ENCODE measurements at places on chromosomes 7 and 10. TPM values are rescaled to one million over a fixed set of nuclear protein-coding genes. Genes with fewer than 3 reads are reported as not detected.
A peak's percentile ranks its signal among the peaks of the same experiment; 100 is the strongest.

GRCh38 chr10:48946332-48946731 lies 6.7 kb upstream of the LRRC18 start:
- no peak for DNase-seq

PRLHR gene
- not detected for total RNA-seq

DNA sequence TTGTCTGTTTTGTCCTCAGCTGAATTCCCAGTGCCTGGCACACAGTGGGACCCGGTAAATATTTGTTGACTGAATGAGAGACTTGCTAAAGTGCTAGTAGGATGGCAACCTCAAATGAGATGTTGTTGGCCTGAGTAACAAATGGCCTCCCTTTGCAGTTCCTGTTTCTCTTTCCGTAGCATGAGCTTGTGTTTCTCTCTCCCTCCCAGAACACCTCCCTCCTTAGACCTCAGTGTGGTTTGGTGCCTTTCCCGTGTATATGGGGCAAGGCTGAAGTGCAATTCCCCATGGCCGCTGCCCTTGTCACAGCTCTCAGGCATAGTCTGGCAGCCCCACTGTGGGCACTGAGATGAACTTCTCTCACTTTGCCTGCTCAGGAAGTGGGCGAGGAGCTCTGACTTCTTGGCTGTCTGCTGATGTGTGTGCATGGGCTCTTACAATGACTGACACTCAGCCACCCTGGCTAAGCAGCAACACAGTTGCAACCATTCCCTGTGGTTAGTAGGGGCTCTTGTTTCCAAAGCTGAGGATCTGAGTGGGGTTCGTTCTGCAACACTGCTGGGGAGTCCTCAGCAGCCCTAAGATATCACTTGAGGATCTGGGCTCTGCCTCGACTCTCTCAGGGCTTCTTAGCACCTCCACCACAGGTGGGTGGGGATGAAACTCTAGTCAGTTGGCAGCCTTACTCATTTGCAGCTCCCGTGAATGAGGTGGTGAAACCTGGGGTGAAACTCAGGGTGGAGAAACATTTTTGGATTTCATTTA lies 136.1 kb downstream of the ICA1 start:
- no peak for DNase-seq

DNA sequence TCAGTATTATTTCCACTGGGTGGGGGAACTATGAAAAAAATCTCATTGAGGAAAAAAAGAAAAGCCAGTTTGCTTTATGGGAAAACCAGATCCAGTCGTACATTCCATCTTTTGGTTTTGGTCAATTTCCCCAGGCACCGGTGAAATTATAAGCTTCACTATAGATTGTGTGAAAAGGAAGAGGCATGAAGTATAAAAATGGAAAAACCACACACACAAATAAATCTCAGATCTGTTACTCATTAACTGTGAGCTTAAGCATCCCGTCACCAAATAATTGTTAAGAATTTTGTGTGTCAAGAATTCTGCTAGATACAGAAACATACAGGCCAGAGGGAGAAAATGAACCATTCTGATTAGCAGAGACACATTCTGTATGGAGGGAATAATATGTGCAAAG lies 405.5 kb upstream of the CELF2 start:
- DNase-seq, result no peak

- no peak for DNase-seq
These were observed 48.3 kb downstream of the NOD1 start for GRCh38 chr7:30430276-30430675.

GRM8 gene
- total RNA-seq, result not detected

GRCh38 chr10:5068274-5068984 lies 25.8 kb upstream of the AKR1C3 start:
- DNase-seq, result no peak

IGF2BP3 gene
- not detected for total RNA-seq

NACAD gene
- total RNA-seq, result 3.5 TPM

ASB4 gene
- total RNA-seq, result 8.7 TPM

DNA sequence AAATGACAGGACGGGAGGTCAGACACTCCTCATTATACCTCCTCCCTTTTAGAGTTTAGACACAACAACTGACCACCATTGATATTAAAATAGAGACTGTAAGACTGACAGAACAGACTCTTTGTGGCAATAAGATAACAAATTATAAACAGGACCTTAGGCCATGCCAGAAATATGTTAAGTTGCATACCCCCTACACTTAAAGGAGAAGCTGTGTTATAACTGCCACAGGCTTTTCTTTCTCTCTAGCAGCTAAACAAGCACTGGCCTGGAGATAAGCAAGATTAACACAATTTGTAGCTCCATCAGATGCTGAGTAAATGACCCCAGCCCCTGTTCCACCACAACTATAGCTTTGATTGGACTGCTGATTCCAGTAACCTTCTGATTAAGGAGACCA lies 10.5 kb upstream of the UNC5B start:
- DNase-seq, result no peak

DNA sequence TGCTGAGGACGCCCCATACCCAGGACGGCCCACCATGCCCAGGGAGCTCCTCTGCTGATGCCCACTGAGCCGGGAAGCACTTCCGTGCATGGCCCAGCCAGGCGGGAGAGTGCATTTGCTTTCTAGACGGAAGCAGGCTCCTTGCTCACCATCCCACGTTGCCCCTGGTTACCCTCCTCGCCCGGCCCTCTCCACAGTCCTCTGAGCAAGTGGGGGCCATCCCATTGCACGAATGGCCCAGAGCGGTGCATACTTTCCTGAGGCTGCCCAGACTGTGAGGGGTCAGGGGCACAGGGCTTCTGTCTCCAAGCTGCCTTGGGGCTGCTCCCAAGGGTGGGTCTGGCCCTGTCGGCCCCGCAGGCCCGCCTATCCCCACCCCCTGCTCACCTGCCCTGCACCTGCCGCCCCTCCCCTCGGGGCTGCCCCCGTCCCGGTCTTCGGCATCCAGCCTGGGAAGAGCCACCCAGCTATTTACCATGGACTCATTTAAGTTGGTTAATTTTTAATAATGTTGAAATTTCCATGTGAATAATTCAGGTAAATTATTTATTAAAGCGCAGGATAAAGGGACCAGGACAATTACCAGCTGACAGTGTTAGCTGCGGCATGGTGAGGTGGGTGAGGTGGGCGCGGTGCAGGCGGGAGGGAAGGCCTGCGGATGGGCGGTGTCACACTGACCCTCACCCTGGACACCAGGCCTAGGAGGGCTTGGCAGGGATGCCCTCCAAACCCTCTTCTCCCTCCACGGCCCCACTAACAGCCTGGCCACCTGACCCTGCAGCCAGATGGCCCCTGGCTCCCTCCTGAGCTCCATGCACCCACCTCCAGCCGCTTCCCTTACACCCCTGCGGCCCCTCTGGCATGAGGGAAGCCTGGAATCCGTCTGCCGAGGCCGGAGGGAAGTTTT lies 104.4 kb downstream of the MICALL2 start:
- peak; percentile 18 for DNase-seq

DNA sequence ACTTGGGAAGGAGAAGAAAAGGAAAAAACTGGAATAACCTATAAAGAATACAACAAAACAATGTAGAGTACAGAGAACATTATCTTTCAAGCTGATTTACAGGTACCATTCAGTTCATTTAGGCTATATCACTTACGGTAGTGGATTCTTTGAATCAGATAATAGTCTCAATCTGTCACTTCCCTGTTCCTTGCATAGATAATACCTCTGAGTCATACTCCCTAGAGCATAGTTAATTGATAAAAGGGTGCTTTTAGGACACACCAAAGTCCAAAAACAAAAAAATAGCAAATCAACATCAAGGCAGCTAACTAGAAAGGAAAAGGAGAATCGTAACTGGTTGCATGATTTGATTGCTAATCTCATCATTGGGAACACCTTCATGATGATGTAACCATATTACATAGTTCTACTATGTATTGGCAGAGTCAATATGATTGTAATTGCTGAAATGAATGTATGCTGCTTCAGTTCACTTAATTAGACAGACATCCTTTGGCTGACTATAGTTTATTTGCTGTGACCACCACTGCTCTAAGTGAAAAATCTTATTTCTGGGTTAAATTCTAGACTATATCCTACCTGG lies 844.4 kb downstream of the GATA3 start:
- no peak for DNase-seq

DNA sequence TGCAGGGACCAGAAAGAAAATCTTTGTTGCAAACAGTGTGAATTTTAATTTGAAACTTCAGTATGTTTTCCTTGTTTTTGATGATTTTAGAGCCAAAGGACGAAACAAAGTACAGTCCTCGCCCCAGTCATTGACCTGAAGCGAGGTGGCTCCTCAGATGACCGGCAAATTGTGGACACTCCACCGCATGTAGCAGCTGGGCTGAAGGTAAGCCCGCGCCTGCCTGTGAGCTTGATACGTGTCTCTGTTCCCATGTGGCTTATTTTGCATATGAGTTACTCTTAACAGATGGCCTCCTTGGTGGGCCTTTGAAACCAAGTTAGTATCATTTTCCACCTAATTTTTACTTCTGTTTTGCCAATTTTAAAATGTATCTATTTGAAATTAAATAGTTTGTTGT lies 12.3 kb downstream of the RBM17 start:
- no peak for DNase-seq

Data from left ventricle myocardium superior (tissue), 1 donor.